ENCODE measurements at places on chromosomes 2 and 18. TPM values are rescaled to one million over a fixed set of nuclear protein-coding genes. Genes with fewer than 3 reads are reported as not detected.

DNA sequence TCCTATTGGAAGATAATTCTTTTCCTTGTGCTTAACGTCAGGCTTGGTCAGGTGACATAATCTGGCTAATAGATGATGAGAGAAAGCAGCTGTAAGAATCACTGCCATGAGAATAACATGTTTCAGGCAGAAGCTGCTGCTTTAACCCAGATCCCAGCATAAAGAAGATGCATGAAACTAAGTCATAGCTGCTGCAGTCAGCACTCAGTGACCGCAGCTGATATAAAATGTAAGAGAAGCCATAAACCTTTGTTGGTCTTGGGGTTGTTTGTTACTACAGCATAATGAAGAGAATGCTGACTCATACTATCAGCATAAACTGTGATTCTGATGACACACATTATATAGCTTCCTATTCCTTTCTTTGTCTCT, 274.3 kb upstream of the TRIB2 start:
- no peak for DNase-seq
- no peak overlapping the region for H3K4me3 ChIP-seq
- H3K27ac ChIP-seq: peak overlapping the region; percentile 11
- H3K36me3 ChIP-seq: no peaks in the 10 kb centered on the region
- H3K4me1 ChIP-seq: peaks cover 14% of the 10 kb centered on the region

The ABCG8 gene
- total RNA-seq: not detected

DNA sequence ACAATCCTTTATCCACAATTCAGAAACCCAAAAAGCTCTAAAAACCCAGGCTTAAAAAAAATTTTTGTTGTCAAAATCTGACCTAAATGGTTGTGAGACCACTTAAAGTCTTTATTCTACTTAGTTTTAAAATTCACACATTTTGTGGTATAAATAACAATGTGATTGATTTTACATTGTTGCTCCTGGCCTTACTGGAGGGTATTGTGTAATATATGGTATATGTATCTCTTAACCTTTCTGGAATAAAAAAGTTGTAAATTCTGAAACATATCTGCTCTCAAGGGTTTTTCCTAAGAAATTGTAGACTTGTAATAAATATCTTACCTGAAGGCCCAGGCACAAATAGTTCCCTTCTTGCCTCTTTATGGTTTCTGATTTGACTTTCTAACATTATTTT, 73.3 kb upstream of the PNPT1 start:
- no peaks in the 10 kb centered on the region for H3K36me3 ChIP-seq
- H3K4me1 ChIP-seq: no peaks in the 10 kb centered on the region
- H3K27me3 ChIP-seq: peaks cover 9% of the 10 kb centered on the region

DNA sequence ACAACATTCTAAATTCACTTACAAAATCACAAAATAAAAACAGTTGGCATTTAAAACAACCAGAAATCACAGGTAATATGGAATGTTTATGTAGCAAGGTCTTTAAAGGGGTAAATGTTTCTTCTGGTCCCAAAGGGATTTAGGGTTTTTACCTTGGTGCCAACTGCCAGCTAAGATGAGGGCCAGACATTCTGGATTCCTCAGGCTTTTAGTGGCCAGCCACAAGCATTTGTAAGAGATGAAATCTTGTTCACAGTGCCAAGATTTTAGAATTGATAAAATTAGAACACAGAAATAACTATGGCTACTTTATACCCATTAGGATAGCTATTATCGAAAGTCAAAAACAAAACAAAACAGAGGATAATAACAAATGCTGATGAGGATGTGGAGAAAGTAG, 60.4 kb upstream of the CDKL4 start:
- H3K4me3 ChIP-seq: no peak overlapping the region
- no peak for DNase-seq
- H3K27me3 ChIP-seq: no peaks in the 10 kb centered on the region
- no peak overlapping the region for H3K27ac ChIP-seq

The THSD7B gene
- total RNA-seq: 0.49 TPM

DNA sequence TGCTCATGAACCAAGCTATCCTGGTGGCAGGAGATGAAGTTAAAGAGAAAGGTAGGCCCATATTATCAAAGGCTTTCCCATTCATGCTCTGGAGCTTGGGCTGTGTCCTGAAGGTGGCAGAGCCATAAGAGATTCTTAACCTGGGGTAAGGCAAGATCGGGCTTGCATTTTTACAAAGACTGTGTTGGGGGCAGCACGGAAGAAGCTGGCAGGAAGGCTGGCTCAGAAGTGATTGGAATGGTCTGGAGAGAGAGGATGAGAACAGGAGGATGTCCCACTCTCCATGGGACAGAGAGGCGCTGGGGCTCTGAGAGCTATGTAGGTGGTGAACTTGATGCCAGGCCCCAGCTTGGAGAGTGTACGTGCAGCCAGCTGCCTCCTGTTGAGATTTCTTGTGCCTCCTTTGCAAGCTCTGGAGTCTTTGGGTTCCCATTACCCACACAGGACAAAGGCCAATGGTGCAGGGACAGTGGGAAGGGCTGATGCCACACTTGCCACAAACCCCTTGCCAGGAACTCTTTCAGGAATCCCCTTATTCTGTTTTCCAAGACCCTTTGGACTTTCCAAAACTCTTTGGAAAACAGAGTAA, 40.6 kb upstream of the FZD5 start:
- no peak overlapping the region for H3K27ac ChIP-seq
- peaks cover 11% of the 10 kb centered on the region for H3K27me3 ChIP-seq
- DNase-seq: no peak
- H3K4me3 ChIP-seq: no peak overlapping the region
- H3K4me1 ChIP-seq: peaks cover 4% of the 10 kb centered on the region

GRCh38 chr18:22734791-22735627, 198.1 kb upstream of the RBBP8 start:
- no peak for DNase-seq
- no peak overlapping the region for H3K27ac ChIP-seq
- H3K4me1 ChIP-seq: no peaks in the 10 kb centered on the region
- H3K27me3 ChIP-seq: peaks cover under 1% of the 10 kb centered on the region

DNA sequence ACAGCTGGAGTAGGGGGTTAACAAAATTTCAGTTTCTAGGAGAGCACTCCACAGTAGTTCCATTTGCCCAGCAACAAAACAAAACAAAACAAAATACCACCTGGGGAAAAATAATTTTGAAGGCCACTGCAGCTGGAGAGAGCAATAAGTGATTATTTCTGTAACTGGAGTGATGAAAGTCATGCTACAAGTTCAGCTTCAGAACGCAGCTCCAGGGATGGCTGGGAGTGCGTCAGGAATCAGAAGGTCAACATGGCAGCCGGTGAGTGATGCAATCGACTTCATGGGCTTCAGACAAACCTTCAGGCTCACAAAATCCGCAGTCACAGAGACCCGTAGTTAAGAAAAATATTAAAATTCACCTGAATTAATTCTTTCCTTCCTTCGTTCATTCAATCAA, 41.0 kb downstream of the ABHD3 start:
- peaks cover 5% of the 10 kb centered on the region for H3K4me1 ChIP-seq
- no peak overlapping the region for H3K4me3 ChIP-seq
- H3K36me3 ChIP-seq: peaks cover 2% of the 10 kb centered on the region
- no peak for DNase-seq

DNA sequence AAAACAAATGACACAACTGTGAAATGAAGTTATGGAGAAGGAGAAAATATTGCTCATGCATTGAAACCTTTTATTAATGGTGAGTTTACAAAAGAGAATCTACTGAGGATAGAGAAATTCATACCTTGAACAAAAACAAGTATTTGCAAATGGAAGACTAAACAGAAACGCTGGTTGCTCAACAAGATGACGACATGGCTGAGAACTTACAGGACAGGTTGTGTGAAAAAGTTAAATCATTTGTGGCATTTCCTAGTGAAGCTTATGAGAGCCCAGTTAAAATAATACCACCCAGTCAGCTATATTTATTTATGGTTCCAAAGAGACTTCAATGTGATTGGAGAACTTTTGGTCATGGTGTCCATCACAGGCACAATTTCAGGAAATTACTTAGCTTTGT, 148.6 kb upstream of the PKDCC start:
- peaks cover 14% of the 10 kb centered on the region for H3K27me3 ChIP-seq
- H3K4me3 ChIP-seq: no peak overlapping the region
- peaks cover 11% of the 10 kb centered on the region for H3K4me1 ChIP-seq
- no peak overlapping the region for H3K27ac ChIP-seq
- no peaks in the 10 kb centered on the region for H3K36me3 ChIP-seq

GRCh38 chr2:10087360-10087759, 7.1 kb upstream of the CYS1 start:
- H3K4me1 ChIP-seq: peaks cover 22% of the 10 kb centered on the region
- H3K36me3 ChIP-seq: peaks cover 6% of the 10 kb centered on the region
- peaks cover 87% of the 10 kb centered on the region for H3K27me3 ChIP-seq
- no peak overlapping the region for H3K27ac ChIP-seq

The CYP27C1 gene
- total RNA-seq: not detected

All from activated T-cell treated with anti-CD3 and anti-CD28 coated beads, Interleukin-2, amount 50 U/mL, for 72 hours (primary cell).